Activated CD4-positive, alpha-beta memory T cell treated with anti-CD3 and anti-CD28 coated beads, Interleukin-2, amount 10 ng/mL, durations not matched to agents 7 days and 5 days (primary cell): ENCODE measurements at places on chromosomes 7 and 10. TPM values are rescaled to one million over a fixed set of nuclear protein-coding genes. Genes with fewer than 3 reads are reported as not detected.

PCLO gene
- not detected for total RNA-seq

DNA sequence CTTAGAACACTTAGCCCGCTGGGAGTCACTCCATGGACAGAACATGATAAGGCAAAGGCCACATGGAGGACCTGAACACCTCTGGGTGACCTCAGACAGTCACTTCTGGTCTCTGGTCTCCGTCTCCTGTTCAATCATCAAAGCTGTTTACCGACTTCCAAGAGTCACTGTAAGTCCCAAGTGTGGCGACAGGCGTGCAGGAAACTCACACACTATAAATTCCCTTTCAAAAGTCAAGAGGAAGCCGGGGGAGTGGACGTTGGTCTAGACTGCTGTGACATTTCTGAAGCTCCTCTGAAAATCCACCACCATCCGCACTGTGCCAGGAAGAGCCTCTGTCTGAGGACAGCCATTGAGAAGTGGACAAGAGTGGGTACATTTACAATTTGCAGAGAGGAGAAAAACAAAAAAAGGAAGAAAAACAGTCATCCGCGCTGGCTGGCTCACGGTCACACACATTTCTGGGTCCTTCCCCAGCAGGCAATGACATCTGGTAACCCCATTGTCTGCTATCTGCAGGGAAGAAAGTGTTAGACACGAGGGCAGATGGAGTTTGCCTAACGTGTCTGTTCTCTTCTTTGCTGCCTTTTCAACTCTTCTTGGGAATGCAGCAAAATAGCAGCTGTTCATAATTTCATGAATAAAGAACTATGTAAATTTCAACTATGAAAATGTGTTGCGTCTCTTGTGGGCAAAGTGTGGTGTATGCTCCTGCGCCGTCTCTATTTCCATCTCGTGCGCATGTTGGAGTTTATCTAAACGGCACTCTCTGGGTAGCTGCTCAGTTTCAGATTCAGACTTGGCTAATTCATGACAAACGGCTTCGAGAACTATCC is 32.9 kb upstream of the CUX1 start:
- no peak for DNase-seq

- DNase-seq: no peak
These were observed 297.6 kb upstream of the PITRM1 start for GRCh38 chr10:3470191-3470590.

DNA sequence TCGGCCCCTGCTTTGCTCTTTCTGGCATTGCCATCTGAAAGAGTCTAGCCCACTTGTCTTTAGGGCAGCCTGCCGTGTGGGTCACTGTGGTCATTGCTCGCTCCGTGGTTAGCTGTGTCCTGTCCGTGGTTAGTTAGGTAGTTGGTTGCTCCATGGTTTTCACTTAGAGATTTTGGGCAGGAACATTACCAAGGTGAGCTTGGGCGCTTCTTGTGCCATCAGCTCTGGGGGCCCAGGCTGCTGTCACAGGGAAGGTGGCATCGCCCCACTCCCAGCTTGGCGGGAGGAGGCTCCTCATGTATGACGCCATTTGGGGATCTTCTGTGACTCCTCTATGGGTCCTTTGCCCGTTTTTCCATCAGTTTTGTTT is 53.1 kb downstream of the INPP5A start:
- no peak for DNase-seq

GRCh38 chr7:157301610-157302120 is 35.1 kb upstream of the DNAJB6 start:
- DNase-seq: no peak
